ENCODE measurements at places on chromosomes 1 and 21. TPM values are rescaled to one million over a fixed set of nuclear protein-coding genes. Genes with fewer than 3 reads are reported as not detected.
A peak's percentile ranks its signal among the peaks of the same experiment; 100 is the strongest.

The FCRL2 gene
- total RNA-seq = 2.1 TPM

The OVAAL gene
- total RNA-seq = not detected

The KLHL21 gene
- total RNA-seq = 26.4 TPM

The MYBPHL gene
- total RNA-seq = not detected

The TPTE gene
- not detected for total RNA-seq

DNA sequence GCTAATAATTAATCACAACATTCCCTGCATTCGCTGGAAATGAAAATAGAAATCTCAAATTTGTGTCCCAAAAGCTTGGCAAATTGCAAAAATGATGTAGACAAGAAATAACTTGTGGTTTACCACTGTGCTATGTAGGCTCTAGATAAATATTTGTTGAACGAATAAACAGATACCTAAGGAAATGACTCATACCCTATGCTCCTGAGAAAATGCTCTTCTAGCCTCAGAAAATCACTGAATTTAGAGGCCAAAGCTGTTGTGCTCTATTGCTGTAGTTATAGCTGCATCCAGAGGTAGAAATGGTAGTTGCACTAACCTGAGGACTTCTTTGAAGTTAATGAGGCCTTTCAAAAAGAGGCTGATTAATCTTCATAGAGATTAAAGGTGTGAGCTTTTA, 142.0 kb upstream of the ZNHIT6 start:
- no peak for DNase-seq

DNA sequence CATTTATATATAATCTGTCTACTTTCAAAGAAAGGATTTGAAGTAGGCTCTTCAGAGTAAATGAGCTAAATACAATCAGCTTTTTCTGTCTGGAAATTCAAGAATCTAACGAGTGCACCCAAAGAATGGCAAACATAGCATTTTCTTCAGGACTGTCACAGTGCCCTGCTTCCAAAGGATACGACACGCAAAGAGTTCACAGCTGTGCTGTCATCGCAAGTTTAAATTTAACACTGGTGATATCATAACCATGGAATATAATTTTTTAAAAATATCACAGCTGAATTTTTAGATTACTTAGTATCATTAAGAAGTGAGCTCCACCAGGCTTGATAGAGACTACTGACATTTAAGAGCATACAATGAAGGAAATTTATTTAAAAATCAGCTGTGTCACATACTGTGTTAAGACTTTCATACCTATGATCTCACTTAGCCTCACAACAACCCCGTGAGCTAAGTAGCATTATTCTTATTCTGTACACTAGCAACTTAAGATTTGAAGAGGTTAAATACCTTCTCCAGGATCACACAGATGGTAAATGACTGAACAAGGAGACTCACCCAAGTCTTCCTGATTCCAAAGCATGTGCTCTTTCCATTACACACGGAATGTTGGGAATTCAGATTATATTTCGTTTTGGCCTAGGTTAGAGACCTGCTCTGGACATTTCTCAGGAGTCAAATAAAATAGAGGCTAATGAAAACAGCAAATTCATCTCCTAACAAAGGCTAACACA, 46.2 kb upstream of the PRRX1 start:
- no peak for DNase-seq

- DNase-seq = no peak
Observed at GRCh38 chr1:10890491-10891071, 94.1 kb upstream of the CASZ1 start.

DNA sequence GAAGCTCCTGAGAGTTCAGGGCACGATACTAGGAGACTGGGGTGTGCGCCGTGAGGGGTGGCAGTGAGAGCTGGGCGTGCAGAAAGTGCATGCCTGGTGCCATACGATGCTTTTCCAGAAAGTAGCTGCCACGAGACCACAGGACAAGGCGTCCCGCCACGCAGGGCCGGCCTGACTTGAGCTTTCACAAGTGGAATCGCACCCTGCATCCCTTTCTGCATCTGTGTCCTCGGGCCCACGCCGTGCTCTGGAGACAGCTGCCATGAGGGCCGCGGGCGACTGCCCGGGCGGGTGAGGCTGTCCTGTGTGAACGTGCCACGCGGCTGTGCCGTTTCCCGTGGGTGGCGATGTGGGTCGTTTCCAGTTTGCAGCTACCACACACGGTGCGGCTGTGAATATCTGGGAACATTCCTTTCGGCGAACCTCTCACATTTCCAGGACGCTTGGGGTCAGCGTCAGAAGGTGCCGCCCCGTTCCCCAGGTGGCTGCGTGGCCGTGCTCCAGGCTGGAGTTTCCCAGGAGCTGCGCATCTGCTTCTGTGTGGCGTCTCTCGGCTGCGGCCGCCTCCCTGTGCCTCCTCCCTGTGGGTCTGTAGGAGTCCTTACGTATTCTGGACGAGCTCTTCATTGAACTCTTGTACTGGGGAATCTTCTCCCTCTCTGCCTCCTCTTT, 1.0 kb upstream of the PERM1 start:
- DNase-seq = no peak

GRCh38 chr1:235030919-235031596, 97.6 kb downstream of the TOMM20 start:
- DNase-seq = no peak

DNA sequence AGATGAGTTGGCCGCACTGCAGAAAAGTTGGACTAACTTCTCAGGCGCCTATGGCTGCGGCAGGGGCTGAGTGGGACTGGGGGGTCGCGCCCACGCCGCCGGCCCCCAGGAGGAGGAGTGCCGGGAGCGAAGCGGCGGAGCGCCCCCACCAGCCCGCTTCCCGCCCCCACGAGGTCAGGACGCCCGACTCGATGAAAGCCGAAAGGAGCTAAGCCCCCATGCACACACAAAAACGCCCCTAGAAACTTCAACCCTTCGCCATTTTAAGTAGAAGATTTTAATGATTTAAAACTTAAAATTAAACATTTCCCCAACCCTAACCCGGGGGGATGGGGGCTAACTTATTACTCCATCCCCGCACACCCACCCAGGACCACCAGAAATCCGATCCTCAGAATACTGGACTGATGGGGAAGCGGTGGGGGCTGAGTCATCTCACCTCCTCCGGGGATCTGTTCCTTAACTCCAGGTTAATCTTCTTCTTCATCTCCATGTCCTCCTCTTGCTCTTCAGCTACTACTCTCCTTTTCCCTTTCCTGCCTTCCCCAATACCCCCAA, 539 bp downstream of the ANP32E start:
- DNase-seq = no peak

GRCh38 chr1:206521694-206522402, 14.5 kb downstream of the RASSF5 start:
- DNase-seq = no peak

DNA sequence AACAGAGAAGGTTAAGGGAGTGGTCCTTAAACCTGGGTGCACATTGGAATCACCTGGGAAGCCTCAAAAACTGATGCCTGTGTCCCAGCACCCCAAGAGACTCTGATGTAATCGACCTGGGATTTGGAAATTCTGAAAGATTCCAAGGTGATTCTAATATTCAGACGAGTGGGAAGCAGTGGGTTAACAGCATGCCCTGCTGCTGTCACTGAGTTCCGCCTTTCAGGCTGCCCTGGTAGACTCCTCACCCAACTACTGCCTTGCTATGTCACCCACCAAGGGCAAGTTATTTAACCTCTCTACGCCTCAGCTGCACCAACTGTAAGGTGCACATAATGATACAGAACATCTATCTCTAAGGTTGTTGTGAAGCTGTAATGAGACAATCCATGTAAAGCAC, 59.2 kb downstream of the CD34 start:
- DNase-seq = no peak

- DNase-seq = no peak
Observed at GRCh38 chr1:208069908-208070307, 159.0 kb upstream of the CD34 start.

DNA sequence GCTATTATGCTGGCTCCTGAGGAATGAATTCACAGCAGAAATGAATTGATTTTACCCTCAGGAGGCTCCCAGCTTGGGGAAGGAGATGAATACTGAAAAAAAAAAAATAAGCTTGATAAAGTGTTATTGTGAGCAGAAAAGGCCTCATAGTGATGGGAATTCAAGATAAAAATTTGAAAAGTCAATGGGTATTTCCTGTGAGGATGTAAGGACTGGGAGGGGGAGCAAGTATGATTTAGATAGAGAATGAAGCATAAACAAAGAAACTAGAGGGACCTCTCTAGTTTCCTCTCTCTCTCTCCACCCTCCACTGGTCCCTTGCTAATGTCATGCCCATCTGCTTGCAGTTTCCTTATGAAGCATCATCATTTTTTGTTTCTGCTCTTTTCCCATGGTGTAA, 439.0 kb upstream of the PLXNA2 start:
- no peak for DNase-seq

DNA sequence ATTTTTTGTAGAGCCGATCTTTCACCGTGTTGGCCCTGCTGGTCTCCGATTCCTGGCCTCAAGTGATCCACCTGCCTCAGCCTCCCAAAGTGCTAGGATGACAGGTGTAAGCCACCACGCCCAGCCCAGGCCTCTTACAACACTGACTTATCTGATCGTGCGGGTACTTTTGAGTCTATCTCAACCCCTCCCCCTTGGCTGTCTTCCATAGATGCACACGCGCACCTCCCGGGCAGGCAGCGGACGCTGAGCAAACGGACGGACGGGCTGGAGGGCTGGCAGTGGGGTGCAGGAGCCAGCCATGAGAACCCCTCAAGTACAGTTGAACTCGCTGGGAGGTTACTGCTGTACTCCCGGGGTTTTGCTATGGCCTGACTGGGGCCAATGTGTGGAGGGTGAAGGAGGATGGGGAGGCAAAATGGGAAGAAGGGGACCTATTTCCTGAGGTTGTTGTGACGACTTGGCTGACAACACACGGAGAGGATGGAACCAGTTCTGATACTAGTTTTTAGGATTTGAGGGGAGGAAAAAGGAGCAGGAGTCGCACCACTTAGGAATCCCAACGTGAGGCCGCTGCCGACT, 959 bp downstream of the CD58 start:
- peak; percentile 82 for DNase-seq

GRCh38 chr1:109995536-109995935, 11.0 kb downstream of the AHCYL1 start:
- no peak for DNase-seq

GRCh38 chr1:46489169-46489637, 433 bp upstream of the DMBX1 start:
- DNase-seq = no peak

DNA sequence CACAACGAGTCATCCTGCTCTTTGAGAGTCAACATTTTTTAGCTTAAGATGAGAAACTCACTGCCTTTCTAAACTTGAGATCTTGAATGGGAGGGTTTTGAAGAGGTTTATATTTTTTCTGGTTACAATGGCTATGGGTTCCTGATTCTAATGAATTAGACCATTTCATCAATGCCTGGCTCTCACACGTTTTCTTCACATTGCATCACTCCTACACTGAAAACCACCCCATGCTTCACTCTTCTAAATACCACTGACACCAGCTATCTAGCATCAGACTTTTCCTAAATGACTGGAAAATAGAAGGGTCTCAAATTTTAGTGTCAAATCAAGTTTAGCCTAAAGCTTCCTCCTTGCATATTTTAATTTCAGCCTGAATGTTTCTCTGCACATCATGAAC, 606.1 kb upstream of the USP24 start:
- DNase-seq = no peak

GRCh38 chr1:209590405-209590804, 6.9 kb downstream of the CAMK1G start:
- no peak for DNase-seq

GRCh38 chr21:31329456-31330143, 14.5 kb downstream of the TIAM1 start:
- no peak for DNase-seq

GRCh38 chr1:18693256-18694098, 62.8 kb downstream of the PAX7 start:
- DNase-seq = no peak

All from upper lobe of left lung (tissue), 6 donors.